Smooth muscle cell of the brain vasculature (primary cell): ENCODE measurements at places on chromosomes 5 and 9.

DNA sequence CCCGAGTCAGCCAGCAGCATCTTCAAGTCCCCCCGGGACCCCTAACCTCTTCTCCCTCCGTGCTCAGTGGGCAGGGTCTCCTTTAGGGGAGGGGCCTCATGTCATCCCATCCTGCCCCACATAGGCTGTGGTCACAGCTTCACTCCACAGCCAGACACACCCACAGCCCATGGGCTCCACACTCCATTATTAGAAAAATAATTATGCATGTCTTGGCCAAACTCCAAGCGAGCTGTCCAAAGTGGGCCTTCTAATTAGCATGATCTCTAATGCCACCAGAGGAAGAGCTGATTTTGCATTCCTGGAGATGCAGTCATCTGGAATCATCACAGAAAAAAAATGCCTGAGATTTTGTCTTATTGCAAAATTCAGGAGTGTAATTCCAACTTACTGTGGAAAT is 418.2 kb downstream of the IRX2 start:
- no peak for DNase-seq

GRCh38 chr9:8821910-8822666 is 1022.5 kb upstream of the DMAC1 start:
- no peak for DNase-seq

DNA sequence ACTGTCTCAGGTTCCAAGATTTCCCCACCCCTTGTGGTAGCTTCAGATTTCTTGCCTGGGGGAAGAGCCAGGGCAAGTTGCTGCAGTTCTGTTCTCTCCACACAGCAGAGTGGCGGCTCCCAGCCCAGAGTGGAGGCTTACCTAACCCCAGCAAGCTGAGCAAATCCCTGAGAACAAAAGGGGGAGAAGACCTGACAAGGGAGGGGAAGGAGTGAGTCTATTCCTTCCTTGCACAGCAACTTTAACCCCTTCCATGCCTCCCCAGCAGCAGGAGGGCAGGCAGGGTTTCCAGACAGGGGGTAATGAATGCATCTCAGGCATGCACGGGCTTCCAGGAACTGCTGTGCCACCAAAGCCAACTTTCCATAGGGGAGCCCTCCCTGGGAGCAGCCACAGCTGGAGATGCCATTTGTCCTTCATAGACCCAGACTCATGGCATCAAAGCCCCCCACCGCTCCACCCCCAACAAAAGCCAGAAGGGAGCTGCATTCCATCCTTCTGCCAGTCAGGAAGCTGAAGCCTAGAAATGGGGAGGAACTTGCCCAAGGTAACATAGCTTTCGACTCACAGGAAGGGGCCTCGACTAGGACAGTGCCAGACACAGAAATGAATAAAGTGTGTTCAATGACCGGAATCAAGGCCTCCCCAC is 28.8 kb upstream of the FAT2 start:
- no peak for DNase-seq

GRCh38 chr5:154372661-154373060 is 73.1 kb upstream of the SAP30L start:
- no peak for DNase-seq

DNA sequence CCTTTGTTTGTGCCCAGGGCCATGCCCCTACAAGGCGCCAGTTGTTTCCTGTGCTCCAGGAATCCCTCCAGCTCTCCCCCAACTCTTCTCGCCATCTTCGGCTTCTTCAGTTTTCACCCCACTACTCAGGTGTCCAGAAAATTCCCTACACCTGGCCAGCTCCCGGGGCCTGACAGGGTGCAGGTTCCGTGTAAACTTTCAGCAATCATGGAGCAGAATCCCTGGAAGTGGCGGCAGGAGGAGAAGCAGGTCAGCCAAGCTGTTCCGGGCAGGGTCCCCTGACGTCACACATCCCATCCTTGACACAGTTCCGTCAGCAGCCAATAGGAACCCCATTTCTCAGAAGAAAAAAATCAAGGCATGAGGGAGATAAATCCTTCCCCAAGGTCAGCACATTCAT is 12.2 kb upstream of the ADGRD2 start:
- DNase-seq = no peak

GRCh38 chr5:89722538-89722937 is 687.0 kb downstream of the CETN3 start:
- DNase-seq = no peak

DNA sequence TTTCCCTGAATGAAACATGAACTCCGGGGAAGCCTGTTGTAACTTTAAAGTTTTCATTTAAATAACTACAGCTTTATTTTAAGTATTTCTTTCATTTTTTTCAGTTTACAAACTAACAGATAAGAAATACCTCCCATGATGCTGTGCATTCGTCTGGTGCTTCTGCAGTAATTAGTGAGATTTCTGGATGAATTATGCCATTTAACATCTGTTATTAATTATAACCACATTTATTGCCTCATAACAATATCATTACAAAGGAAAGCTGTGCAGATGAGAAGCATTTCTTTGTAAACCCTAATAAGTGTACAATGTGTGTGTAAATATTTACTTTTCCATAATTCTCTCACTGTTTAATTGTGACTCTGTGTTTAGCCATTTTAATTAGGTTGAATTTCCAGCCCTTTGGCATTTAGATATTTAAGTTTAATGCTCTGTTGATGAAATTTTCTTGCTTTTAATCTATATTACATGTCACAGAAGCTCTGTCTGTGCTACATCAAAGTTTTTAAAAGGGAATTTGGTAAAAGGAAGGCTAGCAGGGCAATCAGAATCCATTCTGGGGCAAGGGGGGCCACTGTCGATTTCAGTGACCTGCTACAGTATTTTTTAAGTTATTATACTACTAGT is 418.0 kb downstream of the SPATA31D1 start:
- no peak for DNase-seq
